ENCODE measurements at places on chromosomes 12 and 14. TPM values are rescaled to one million over a fixed set of nuclear protein-coding genes. Genes with fewer than 3 reads are reported as not detected.

Gene DEPDC4
- total RNA-seq: 1.1 TPM

Gene CCDC175
- total RNA-seq: not detected

Gene GDF3
- not detected for total RNA-seq

Gene ZNF84
- total RNA-seq: 29.6 TPM

Gene BHLHE41
- total RNA-seq: 6.1 TPM

Gene REM2
- 0.13 TPM for total RNA-seq

Gene PLEKHG7
- not detected for total RNA-seq

Gene DRAM1
- total RNA-seq: 32.7 TPM

Gene PSEN1
- total RNA-seq: 46.6 TPM

Gene ANO2
- total RNA-seq: 0.07 TPM

Gene SLC2A3
- total RNA-seq: 327 TPM

Gene TSPAN19
- total RNA-seq: not detected

Gene WSCD2
- total RNA-seq: not detected

Gene FAM186B
- total RNA-seq: 0.40 TPM

Gene RNU4-1
- total RNA-seq: not detected

Gene COCH
- 0.46 TPM for total RNA-seq

Gene LPAR5
- total RNA-seq: not detected

Gene ZNF410
- 57.1 TPM for total RNA-seq

Gene TAS2R14
- total RNA-seq: 4.3 TPM

Gene INSM2
- total RNA-seq: not detected

Gene GNB3
- 2.0 TPM for total RNA-seq

Gene SMIM41
- total RNA-seq: 0.07 TPM

Gene FITM1
- total RNA-seq: 0.20 TPM

Gene IL26
- 2.0 TPM for total RNA-seq

Gene SLCO1B1
- not detected for total RNA-seq

Gene BCL11B
- under 0.01 TPM for total RNA-seq

Gene TRHDE
- total RNA-seq: 1.6 TPM

Gene WNT1
- total RNA-seq: not detected

Gene KRT71
- not detected for total RNA-seq

Gene PDE3A
- 108 TPM for total RNA-seq

Gene LMO3
- total RNA-seq: 0.39 TPM

Gene SMOC1
- 12.9 TPM for total RNA-seq

Gene KLRF2
- not detected for total RNA-seq

Gene MYH6
- total RNA-seq: not detected

Gene RPGRIP1
- not detected for total RNA-seq

Gene OAS2
- 4.2 TPM for total RNA-seq

Gene NFYB
- total RNA-seq: 26.7 TPM

Gene MIP
- total RNA-seq: 0.13 TPM

Gene AP5M1
- 28.0 TPM for total RNA-seq

Gene NID2
- total RNA-seq: 183 TPM

Gene RIMBP2
- total RNA-seq: not detected

Gene HNF1A
- total RNA-seq: not detected

Gene RNU6-7
- not detected for total RNA-seq

Gene SLC8A3
- 0.33 TPM for total RNA-seq

Gene TEX52
- not detected for total RNA-seq

Gene MYF6
- total RNA-seq: not detected

Gene A2M
- 4.2 TPM for total RNA-seq

Gene KLRC3
- not detected for total RNA-seq

Gene ALDH1L2
- total RNA-seq: 58.2 TPM

Gene MSI1
- 0.20 TPM for total RNA-seq

Gene KLHDC1
- 3.4 TPM for total RNA-seq

Gene OTOGL
- total RNA-seq: 0.07 TPM

Gene PLEKHG3
- 13.5 TPM for total RNA-seq

Gene OR4E2
- total RNA-seq: not detected

Gene PPP1R1A
- not detected for total RNA-seq

Gene LRP6
- 56.1 TPM for total RNA-seq

Gene OAS1
- total RNA-seq: 1.2 TPM

Gene PFDN5
- 311 TPM for total RNA-seq

Gene ST8SIA1
- 2.2 TPM for total RNA-seq

All from smooth muscle cell of the pulmonary artery (primary cell).